ENCODE measurements at places on chromosomes 5 and 9.

DNA sequence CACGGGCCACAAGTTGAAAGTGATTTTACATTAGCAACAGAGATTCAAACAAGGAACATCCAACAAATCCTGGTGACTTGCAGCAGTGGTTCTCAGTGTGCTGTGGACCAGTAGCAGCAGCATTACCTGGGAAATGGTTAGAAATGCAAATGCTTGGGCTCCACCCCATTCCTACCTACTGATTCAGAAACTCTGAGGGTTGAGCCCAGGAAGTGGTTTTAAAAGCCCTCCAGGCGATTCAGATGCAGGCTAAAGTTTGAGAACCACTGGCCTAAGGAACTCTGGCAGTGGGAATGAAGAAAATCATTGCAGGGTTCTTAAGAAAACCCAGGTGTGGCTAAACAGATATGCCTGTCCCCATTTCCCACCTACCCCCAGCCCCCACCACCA, 398.8 kb downstream of the ENC1 start:
- peak overlapping the region; percentile 47 for H3K27ac ChIP-seq
- no peaks in the 10 kb centered on the region for H3K27me3 ChIP-seq
- H3K36me3 ChIP-seq, result no peaks in the 10 kb centered on the region
- no peak overlapping the region for H3K4me3 ChIP-seq

GRCh38 chr9:75505654-75506053, 384.8 kb upstream of the PCSK5 start:
- DNase-seq, result no peak
- no peak overlapping the region for H3K4me3 ChIP-seq
- no peak overlapping the region for H3K27ac ChIP-seq

GRCh38 chr5:59757442-59757841, 136.1 kb downstream of the PDE4D start:
- no peaks in the 10 kb centered on the region for H3K27me3 ChIP-seq
- no peak overlapping the region for H3K4me3 ChIP-seq
- H3K36me3 ChIP-seq, result no peaks in the 10 kb centered on the region

- no peak for DNase-seq
- no peaks in the 10 kb centered on the region for H3K27me3 ChIP-seq
- H3K4me1 ChIP-seq, result peaks cover 40% of the 10 kb centered on the region
- H3K36me3 ChIP-seq, result peaks cover 1% of the 10 kb centered on the region
- H3K4me3 ChIP-seq, result no peak overlapping the region
Observed at GRCh38 chr9:73154271-73154670, 2.6 kb downstream of the ANXA1 start.

GRCh38 chr9:91949946-91950664, at the start of gene ROR2:
TSS of gene ROR2 (minus strand) at chr9:91950228.
- no peaks in the 10 kb centered on the region for H3K36me3 ChIP-seq
- H3K27ac ChIP-seq, result no peak within 1 kb of the TSS
- DNase-seq, result no peak
- H3K4me1 ChIP-seq, result no peaks in the 10 kb centered on the region
- peaks cover 8% of the 10 kb centered on the region for H3K27me3 ChIP-seq

- no peak overlapping the region for H3K27ac ChIP-seq
- H3K36me3 ChIP-seq, result no peaks in the 10 kb centered on the region
- DNase-seq, result no peak
- peaks cover 13% of the 10 kb centered on the region for H3K4me1 ChIP-seq
Observed at GRCh38 chr9:135706288-135706687, 4.3 kb downstream of the KCNT1 start.

GRCh38 chr5:76542887-76543690, 80.1 kb downstream of the F2RL2 start:
- no peaks in the 10 kb centered on the region for H3K36me3 ChIP-seq
- no peak overlapping the region for H3K27ac ChIP-seq
- H3K27me3 ChIP-seq, result no peaks in the 10 kb centered on the region
- no peak for DNase-seq

DNA sequence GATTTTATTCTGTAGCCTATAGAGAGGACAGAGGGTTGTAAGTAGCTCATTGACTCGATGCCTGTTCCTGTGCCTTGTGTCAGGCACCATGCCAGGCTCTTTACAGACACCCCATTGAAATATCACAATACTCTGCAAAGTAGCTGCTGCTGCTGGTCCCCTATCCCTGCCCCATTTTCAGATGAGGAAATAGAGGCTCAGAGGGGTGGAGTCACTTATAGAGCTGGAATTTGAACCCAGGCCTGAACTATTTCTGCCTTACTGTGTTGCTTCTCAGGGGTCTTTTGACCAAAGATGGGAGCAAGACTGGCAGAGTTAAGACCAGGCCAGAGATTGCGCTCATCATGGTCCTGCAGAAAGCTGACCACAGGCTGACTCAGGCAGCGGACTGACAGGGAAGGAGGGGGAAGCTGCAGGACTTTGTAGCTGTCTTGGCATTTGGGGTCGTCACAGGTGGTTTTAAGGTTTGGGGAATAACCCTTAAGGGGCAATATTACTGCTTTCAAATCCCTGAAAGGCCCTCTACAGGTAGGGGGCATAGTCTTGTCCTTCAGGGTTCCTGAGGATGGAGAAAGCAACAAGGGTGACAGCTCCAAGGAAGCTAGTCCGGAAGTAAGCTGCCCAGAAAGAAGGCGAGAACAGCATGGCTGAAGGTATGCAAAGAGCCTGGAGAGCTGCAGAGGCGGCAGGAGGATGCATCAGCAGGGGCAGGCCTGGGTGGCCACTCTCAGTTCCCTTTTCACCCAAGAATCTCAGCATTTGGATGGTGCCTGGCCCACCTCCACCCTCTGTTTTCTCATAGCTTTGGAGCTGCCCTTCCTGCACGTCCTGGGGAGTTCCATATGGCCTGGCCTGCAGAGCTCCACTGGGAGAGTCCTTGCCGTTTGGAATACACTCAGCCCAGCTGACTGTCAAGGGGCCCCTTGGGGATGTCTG, 18.3 kb upstream of the NDST1 start:
- DNase-seq, result no peak
- no peak overlapping the region for H3K4me3 ChIP-seq
- no peak overlapping the region for H3K27ac ChIP-seq
- peaks cover 19% of the 10 kb centered on the region for H3K4me1 ChIP-seq
- H3K36me3 ChIP-seq, result peaks cover 5% of the 10 kb centered on the region

- peak overlapping the region; percentile 26 for H3K27ac ChIP-seq
- no peak for DNase-seq
- no peaks in the 10 kb centered on the region for H3K27me3 ChIP-seq
- no peak overlapping the region for H3K4me3 ChIP-seq
- no peaks in the 10 kb centered on the region for H3K36me3 ChIP-seq
Observed at GRCh38 chr5:54533541-54534190, 16.1 kb downstream of the SNX18 start.

DNA sequence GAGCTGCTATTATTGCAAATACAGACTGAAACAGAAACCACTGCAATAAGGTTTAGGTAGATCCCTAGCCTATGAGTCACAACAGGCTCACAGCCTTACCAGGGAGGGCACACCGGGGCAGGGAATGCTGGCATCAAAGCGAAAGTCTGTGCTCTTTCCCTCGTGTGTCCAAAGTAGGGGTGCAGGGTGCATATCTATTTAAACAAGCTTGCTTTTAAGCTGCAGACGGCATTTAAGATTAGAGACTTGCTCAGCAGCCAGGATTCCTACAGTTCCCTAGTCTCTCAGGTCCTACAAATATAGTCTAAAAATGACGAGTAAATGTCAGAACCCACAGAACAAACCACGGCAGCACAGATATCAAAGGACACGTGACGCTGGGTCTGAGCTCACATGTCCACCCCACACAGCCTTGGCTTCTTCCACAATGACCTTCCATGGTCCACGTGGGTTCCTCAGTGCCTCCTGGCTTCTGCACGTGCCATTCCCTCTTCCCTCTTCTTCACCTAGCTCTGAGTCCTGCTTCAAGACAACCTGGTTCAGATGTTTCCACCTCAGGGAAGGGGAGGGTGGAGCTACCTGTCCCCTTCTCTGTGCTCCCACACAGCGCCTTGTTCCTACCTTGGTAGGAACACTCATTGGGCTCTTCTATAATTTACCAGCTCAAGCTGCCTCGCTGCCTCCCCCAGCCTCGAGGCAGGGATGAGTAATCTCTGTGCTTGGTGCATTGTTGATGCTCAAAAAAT, 193.2 kb downstream of the MAPKAP1 start:
- H3K36me3 ChIP-seq, result no peaks in the 10 kb centered on the region
- H3K4me1 ChIP-seq, result peaks cover 36% of the 10 kb centered on the region
- H3K4me3 ChIP-seq, result no peak overlapping the region
- H3K27ac ChIP-seq, result no peak overlapping the region
- DNase-seq, result peak; percentile 41
- H3K27me3 ChIP-seq, result no peaks in the 10 kb centered on the region

DNA sequence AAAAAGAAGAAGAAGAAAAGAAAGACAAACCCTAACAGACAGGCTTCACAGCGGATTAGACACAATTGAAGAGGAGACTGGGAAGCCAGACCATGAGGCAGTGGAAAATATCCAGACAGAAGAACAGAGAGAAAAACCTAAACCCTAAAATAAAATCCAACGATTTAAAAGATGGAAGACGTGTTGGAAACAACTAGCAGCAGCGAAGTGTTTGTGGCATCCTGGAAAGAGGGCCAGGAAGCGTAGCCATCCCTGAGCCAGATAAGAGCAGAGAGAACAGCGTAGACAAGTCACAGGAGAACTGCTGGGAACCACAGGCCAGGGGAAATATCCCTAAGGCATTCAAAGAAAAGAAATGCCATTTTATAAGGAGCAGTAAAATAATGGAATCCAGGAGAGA, 39.7 kb upstream of the NKD2 start:
- H3K27ac ChIP-seq, result no peak overlapping the region
- H3K4me3 ChIP-seq, result no peak overlapping the region
- H3K27me3 ChIP-seq, result peaks cover 8% of the 10 kb centered on the region

DNA sequence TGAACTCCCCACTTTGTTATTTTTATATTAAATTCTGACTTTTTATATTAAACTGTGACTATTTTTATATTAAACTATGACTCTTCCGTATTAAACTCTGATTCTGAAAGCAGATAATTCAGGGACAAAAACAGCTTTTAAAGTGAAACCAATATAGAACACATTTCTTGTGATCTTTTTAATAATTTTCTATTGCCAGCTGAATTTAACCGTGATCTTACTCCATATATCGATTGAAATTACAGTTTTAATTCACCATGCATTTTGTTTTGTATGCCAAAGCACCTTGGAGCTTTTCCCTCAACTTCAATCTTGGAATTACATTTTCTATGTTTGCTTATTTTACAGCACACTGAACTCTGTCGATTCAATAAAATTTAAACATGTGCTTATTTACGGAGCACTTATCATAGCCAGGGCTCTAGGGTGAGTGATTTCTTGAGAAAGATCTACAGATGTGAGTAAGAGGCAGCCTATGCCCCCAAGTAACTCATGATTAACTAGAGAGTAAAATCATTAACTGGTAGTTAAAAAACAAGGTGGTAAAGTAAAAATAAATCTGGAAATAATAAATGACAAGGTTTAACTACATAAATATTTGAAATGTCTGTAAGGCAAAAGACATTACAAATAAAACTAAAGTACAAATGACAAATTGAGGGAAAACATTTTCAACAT, 72.9 kb upstream of the ALDH1B1 start:
- no peaks in the 10 kb centered on the region for H3K27me3 ChIP-seq
- H3K36me3 ChIP-seq, result no peaks in the 10 kb centered on the region
- peak overlapping the region; percentile 40 for H3K4me3 ChIP-seq
- DNase-seq, result no peak
- H3K27ac ChIP-seq, result no peak overlapping the region

- DNase-seq, result no peak
- H3K27ac ChIP-seq, result no peak overlapping the region
Observed at GRCh38 chr9:80093695-80094094, 521.9 kb downstream of the TLE4 start.

GRCh38 chr5:127233590-127233989, 57.0 kb upstream of the MEGF10 start:
- H3K36me3 ChIP-seq, result no peaks in the 10 kb centered on the region
- no peak overlapping the region for H3K27ac ChIP-seq
- H3K4me3 ChIP-seq, result no peak overlapping the region
- peaks cover 3% of the 10 kb centered on the region for H3K4me1 ChIP-seq
- no peaks in the 10 kb centered on the region for H3K27me3 ChIP-seq

DNA sequence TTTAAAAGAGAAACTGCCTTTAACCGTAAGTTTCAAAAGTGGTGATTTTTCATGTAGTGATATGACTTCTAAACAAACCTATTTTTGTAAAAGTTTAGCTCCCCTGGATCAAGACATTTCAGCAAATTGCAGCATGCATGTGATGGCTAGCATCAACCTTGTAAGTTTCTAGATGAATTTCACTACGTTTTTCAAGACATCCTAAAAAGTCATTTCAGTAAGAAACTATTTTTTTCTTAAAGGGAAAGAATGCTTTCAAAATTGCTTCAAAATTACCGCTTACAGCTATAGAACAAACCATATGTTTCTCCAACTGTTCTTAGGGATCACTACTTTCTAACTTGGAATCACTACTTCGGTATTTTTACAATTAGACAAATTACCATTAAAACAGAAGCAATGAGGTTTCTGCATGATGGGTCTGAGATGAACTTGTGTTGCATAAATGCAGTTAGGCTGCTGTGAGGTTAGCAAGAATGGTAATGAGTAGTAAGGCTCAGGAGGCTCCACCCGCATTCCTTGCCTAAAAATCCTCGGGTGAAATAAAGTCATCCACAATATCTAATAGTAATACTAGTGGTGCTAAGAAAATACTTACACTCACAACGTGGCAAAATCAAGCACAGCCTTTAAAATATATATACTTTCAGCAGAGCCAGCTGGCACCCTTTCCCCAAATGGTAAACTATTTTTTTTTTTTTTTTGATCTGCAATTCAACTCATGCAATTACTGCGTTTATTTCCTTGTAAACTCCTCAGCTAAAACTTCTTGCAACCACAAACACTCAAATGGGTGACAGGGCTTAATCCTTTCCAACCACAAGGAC, 53.8 kb downstream of the CDC14B start:
- H3K36me3 ChIP-seq, result peaks cover 16% of the 10 kb centered on the region
- no peak for DNase-seq
- H3K4me1 ChIP-seq, result no peaks in the 10 kb centered on the region
- peak overlapping the region; percentile 65 for H3K4me3 ChIP-seq

DNA sequence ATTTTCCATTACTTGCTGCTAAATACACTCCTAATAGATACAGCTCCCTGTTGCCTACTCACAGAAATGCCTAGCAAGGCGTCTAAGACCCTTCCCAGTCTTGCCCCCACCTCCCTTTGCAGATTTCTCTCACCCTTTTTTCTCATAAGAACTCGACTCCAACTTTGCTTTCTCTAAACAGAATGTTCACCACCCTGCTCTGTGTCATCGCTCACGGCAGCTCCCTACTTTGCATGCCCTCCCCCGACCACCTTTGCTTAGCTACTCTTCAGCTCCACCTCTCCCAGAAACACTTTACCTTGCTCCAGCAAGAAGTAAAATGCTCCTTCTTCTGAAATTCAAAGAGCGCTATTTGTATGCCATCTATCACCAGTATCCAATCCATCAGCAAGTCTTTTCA, 15.2 kb upstream of the PPP1R2B start:
- no peak for DNase-seq
- H3K4me1 ChIP-seq, result no peaks in the 10 kb centered on the region
- no peak overlapping the region for H3K4me3 ChIP-seq
- no peaks in the 10 kb centered on the region for H3K36me3 ChIP-seq
- H3K27me3 ChIP-seq, result no peaks in the 10 kb centered on the region
- no peak overlapping the region for H3K27ac ChIP-seq

- no peaks in the 10 kb centered on the region for H3K36me3 ChIP-seq
- peaks cover 39% of the 10 kb centered on the region for H3K4me1 ChIP-seq
- H3K27me3 ChIP-seq, result no peaks in the 10 kb centered on the region
- DNase-seq, result no peak
- H3K27ac ChIP-seq, result no peak overlapping the region
Observed at GRCh38 chr9:112034216-112034611, 137.6 kb downstream of the UGCG start.

- no peaks in the 10 kb centered on the region for H3K27me3 ChIP-seq
- no peak overlapping the region for H3K4me3 ChIP-seq
- H3K36me3 ChIP-seq, result no peaks in the 10 kb centered on the region
- DNase-seq, result no peak
- no peak overlapping the region for H3K27ac ChIP-seq
Observed at GRCh38 chr5:8176101-8176693, 307.2 kb downstream of the MTRR start.

Data from SJCRH30 (cell line).